Activated CD8-positive, alpha-beta memory T cell treated with anti-CD3 and anti-CD28 coated beads for 1 hour (primary cell): ENCODE measurements at places on chromosomes 13 and 19.

DNA sequence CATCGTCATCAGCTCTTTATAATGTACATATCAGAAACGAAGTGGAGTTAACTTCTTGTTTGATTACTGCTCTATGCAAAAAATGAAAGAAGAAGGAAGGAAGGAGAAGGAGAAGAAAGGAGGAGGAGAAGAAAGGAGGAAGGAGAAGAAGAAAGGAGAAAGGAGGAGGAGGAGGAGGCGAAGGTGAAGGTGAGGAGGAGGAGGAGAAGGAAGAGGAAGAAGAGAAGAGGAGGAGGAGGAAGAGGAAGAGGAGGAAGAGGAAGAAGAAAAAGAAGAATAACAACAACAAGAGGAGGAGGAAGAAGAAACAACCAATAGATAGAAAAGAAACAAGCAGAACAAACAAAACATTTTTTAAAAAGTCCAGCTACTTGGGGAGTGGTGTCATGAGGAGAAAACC lies 13.1 kb downstream of the NUFIP1 start:
- DNase-seq: no peak

DNA sequence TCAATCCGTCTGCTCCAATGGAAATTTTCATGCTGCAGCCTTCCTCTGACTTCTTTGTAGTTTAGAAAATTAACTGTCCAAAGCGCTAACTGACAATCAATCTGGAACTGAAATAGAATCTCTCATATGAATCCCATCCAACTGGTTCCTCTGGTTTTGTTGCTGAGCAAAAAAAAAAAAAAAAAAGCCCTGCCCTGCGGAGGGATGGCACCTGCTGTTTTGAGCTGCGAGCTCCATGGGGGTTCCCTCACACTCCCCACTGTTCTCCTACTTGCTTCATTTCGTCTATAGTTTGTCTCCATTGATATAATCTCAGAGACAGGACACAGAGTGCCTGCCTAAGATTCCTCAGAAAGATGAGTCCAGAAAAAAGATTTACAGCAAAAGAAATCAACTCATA lies 33.4 kb downstream of the FAAP24 start:
- no peak for DNase-seq

- DNase-seq: no peak
Measured at GRCh38 chr13:47523771-47524170, 477.3 kb downstream of the SUCLA2 start.

GRCh38 chr19:45123440-45123850 lies 30.5 kb downstream of the PPP1R37 start:
- DNase-seq: no peak
